ENCODE measurements at places on chromosomes 3 and 15.

- DNase-seq = no peak
These were observed 42.3 kb downstream of the FSD2 start for GRCh38 chr15:82763361-82764116.

- no peak for DNase-seq
These were observed 465.1 kb upstream of the PDZRN3 start for GRCh38 chr3:74089814-74090213.

DNA sequence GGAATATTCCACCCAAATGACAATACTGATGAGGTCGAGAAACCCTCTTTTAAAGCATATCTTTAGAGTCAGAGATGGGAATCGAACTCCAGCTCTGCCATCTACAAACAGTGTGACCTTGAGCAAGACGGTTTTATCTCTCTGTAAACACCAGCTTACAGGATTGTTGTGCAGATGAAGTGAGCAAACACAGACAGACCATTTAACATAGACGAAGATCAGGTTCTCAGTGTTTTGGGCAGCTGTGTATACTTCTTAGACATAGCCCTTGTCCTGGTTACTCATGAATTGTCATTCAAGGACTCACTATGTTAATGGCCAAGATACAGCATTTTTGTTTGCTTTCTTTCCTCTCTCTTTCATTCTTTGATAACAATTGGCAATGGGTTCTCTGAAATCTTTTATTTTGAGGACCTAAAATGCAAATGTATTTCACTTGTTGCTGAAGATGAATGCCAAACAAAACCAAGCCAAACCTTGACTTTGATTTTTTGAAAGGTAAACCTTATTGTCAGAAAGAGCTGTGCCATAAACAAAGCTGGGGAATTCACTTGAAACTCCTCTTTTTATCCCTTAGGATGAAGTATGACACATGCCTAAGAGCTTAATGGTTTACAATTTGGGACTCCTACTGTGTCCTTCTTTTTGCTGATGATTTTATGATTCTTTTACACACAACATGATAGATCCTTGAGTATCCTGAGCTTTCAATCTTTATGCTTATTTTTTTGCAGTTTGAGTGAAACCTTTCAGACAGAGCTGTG is 250.0 kb upstream of the PDZRN3 start:
- DNase-seq = no peak

- no peak for DNase-seq
These were observed 60.6 kb upstream of the ARNT2 start for GRCh38 chr15:80343554-80343992.

- no peak for DNase-seq
These were observed 57.2 kb downstream of the SLC15A2 start for GRCh38 chr3:121951291-121951919.

- DNase-seq = no peak
These were observed 53.1 kb downstream of the CLDN1 start for GRCh38 chr3:190269101-190269500.
